ENCODE measurements at places on chromosomes 3 and 15.

GRCh38 chr3:39013289-39013688 lies 38.5 kb downstream of the SCN11A start:
- DNase-seq = peak; percentile 15

DNA sequence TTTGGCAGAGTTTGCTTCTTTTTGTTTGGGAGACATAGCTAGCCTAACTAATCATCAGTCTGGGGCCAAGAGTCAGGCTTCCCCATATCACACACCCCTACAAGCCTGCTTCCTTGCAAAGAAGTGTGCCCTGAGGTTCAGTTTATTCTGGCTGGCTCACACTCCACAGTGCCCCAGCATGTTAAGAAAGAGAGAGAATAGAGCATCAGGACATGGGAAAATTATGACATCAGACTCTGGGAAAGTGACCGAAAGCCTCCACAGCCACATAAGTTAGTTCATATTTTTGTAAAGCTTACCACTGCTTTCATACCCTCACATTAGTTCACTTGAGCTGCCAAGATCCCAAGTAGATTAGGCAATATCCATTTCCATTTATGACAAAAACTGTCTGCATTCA lies 63.0 kb upstream of the CFAP161 start:
- no peak for DNase-seq

- DNase-seq = no peak
Observed at GRCh38 chr15:70113304-70113700, 15.6 kb upstream of the TLE3 start.

GRCh38 chr3:135260025-135260424 lies 465.0 kb downstream of the EPHB1 start:
- DNase-seq = no peak

DNA sequence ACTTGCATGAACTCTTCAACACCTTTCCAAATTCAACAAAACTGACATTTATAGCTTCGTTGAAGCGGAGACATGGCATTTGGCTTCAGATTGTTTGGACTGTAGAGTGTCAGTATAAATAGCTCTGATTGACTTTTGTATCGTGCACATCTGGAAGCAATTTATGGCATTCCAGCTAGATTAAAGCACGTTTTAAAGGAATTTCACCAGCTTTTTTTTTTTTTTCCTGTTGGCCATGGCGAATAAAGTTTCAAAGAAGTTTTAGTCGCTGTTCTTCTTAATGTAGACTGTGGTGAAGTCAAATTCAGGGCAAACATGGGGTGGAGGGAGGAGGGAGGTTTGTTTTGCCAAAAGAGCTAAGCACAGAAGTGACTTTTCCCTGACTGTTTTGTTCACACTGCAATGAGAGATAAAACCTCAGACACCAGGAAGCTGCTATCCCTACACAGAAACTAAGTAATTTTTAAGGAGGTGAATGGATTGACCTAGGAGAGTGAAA lies 391.0 kb upstream of the RARB start:
- no peak for DNase-seq

DNA sequence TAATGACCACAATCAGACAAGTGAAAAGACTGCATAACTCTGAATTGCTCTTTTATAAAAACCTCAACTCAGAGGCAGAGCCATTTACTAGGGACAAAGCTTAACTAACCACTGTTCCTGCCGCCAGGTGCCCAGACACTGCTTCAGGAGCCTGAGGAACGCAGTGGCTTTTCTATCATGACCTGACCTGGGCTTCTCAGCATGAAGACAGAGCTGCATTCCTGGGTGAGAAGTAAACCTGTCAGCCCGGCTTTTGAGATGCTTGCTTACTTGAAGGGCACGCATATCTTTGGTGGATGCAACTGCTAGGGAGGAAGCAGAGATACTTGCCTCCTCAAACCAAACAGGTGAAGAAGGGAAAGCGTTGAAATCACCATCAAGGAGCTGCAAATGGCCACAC lies 7.9 kb downstream of the LRRC31 start:
- DNase-seq = peak; percentile 95

DNA sequence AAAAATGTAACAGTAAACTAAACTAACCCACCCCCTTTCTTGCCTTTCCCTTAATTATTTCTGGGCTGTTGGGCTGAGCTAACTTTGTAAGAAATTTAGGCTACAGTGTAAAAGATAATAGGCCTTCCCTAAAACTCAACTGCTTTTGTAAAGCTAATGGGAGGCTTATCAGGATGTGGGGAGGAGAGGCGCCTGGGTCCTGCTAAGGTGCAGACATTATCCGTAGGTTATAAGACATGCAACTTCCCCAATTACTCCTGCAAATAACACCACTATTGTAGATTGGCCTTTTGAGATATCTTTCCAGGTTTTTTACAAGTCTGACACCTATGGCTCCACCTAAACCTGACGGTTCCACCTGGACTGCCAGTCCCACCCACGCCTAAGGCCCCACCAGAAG lies 88.3 kb downstream of the NPAP1 start:
- DNase-seq = no peak

- no peak for DNase-seq
Observed at GRCh38 chr3:80096909-80097308, 329.1 kb upstream of the ROBO1 start.

DNA sequence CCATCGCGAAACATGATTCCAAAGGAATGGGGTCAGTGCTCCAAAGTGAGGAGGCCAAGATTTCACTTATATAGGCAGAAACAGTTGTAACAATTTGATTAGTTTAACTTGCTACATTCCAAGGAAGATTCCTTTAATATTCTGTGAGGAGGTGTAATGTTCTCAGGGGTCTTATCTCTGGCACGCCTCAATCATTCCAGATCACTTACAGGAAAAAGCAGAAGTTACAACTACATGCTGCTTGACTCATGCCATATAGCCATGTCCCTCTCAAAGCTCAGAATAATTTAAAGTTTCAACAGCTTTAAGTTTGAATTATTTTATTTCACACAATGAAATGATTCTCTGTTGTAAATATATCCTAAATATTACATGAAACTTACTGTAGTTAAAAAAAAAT lies 3.5 kb upstream of the FYTTD1 start:
- DNase-seq = no peak

GRCh38 chr3:71063773-71064290 lies 519.7 kb downstream of the FOXP1 start:
- DNase-seq = peak; percentile 40

GRCh38 chr3:23308986-23309625 lies 106.0 kb downstream of the UBE2E2 start:
- DNase-seq = peak; percentile 93

- no peak for DNase-seq
Observed at GRCh38 chr3:124621498-124621897, 108.8 kb upstream of the UMPS start.

- no peak for DNase-seq
Observed at GRCh38 chr3:134441821-134442220, 44.0 kb downstream of the ANAPC13 start.

DNA sequence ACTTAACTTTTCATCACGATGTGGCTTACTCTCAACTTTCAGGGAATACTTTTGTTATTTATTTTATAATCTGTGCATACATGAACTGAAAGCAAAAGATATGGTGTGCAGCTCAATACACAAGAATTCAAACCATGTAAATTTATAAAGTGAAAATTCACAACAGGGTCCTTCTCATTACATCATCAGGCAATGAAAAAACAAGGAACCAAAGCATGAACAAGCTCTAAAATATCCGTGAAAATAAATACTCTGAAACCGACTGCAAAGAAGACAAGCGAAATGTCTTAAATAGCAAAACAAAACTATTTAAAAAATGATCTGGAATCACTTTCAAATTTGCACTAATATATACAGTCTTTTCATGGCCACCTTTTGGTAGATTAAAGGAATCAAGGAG lies 28.9 kb downstream of the GNB5 start:
- DNase-seq = no peak

DNA sequence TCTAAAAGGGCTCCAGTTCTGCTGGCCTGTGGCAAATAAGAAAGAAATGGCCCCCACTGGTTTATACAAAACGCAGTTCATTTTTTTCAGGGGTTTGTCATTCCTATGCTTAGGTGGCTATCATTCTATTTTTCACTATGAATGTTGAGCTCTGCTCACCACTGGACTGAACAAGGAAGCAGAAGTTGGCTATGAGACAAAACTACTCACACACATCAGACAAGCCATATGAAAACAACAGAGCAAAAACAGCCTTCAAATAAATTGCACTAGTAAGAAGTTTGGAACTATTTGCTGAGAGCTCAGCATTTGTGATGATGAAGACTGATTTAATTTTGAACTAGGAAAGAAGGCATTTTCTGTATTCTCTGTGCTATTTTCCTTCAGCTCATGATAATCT lies 328.5 kb downstream of the MECOM start:
- DNase-seq = no peak

All from trophoblast cell (in vitro differentiated cells and primary cell).